A549 treated with CORT108297 at 1 μM for 4 hours (cell line): ENCODE measurements at places on chromosomes 1 and 21. TPM values are rescaled to one million over a fixed set of nuclear protein-coding genes. Genes with fewer than 3 reads are reported as not detected.

Gene DYNLT5
- total RNA-seq = not detected in 5 replicates

Gene HTR6
- 0.10 to 0.15 TPM (median 0.10 TPM) in 5 replicates for total RNA-seq

Gene DMBX1
- total RNA-seq = 0.68 to 1.3 TPM (median 1.2 TPM) in 5 replicates

Gene KLF17
- total RNA-seq = 0.27 to 0.50 TPM (median 0.34 TPM) in 5 replicates

Gene TLCD4
- 7.2 to 13.5 TPM (median 10.6 TPM) in 5 replicates for total RNA-seq

Gene MROH7
- not detected in 5 replicates for total RNA-seq

Gene SYT11
- 1.1 to 1.6 TPM (median 1.3 TPM) in 5 replicates for total RNA-seq

Gene SLC35D1
- total RNA-seq = 6.1 to 7.5 TPM (median 6.6 TPM) in 5 replicates

Gene ICOSLG
- total RNA-seq = 2.1 to 3.3 TPM (median 3.1 TPM) in 5 replicates

Gene CFAP141
- 0.29 TPM in 1 of 5 replicates, not detected in the others for total RNA-seq

Gene KDF1
- 0.07 to 0.08 TPM in 2 of 5 replicates, not detected in the others for total RNA-seq

Gene AMY1C
- total RNA-seq = not detected in 5 replicates

Gene NOS1AP
- 0.33 to 0.51 TPM (median 0.40 TPM) in 5 replicates for total RNA-seq
